A549 treated with AZD2906 at 1 μM for 4 hours (cell line): ENCODE measurements at places on chromosomes 16 and 17. TPM values are rescaled to one million over a fixed set of nuclear protein-coding genes. Genes with fewer than 3 reads are reported as not detected.

The SPATA32 gene
- total RNA-seq: 0.08 to 0.15 TPM (median 0.11 TPM) in 4 of 5 replicates, not detected in the other

The FOXL1 gene
- 1.3 to 2.1 TPM (median 2.0 TPM) in 5 replicates for total RNA-seq

The KRTAP4-5 gene
- not detected in 5 replicates for total RNA-seq

The BAIAP3 gene
- total RNA-seq: 0.69 to 1.4 TPM (median 0.95 TPM) in 5 replicates

The SBK1 gene
- 0.26 to 0.34 TPM (median 0.29 TPM) in 5 replicates for total RNA-seq

The BTBD17 gene
- 0.03 to 0.05 TPM in 2 of 5 replicates, not detected in the others for total RNA-seq

The C16orf92 gene
- total RNA-seq: not detected in 5 replicates

The C16orf95 gene
- total RNA-seq: 3.9 to 7.7 TPM (median 7.3 TPM) in 5 replicates

The ZNF778 gene
- total RNA-seq: 9.3 to 12.7 TPM (median 10.4 TPM) in 5 replicates

The PABPN1L gene
- total RNA-seq: 0.08 to 0.11 TPM in 2 of 5 replicates, not detected in the others

The RAB11FIP4 gene
- total RNA-seq: 1.2 to 2.2 TPM (median 1.7 TPM) in 5 replicates

The TMEM204 gene
- 0.08 to 0.11 TPM (median 0.09 TPM) in 4 of 5 replicates, not detected in the other for total RNA-seq

The MARVELD3 gene
- total RNA-seq: 0.27 to 0.45 TPM (median 0.32 TPM) in 5 replicates

The TTLL6 gene
- total RNA-seq: 0.44 to 0.85 TPM (median 0.51 TPM) in 5 replicates

The RHOT1 gene
- total RNA-seq: 18.2 to 24.2 TPM (median 23.3 TPM) in 5 replicates

The TMEM238L gene
- not detected in 5 replicates for total RNA-seq

The HBZ gene
- total RNA-seq: 0.10 TPM in 1 of 5 replicates, not detected in the others
